GM10248 (cell line): ENCODE measurements at places on chromosomes 2 and 18.

GRCh38 chr2:241506793-241507429, 1.5 kb downstream of the STK25 start:
- no peak for DNase-seq

DNA sequence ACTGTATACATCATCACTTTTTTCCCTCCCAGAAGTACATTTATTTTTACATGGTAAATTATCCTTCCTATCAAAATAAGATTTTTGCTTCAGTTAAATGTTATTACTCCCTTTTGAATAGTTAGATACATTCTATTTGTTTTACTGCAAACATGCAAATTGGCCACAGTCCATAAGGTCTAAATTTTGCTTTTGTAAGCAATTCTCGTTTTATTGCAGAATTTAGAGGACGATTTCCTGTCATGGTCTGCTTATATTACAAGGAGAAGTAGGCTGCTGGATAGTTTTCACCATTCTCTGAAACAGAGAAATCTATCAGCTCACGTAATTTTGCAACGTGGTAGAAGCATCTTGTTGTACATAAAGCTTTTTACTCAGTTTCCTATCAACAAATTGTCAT, 1632.5 kb downstream of the LRP1B start:
- DNase-seq: no peak

DNA sequence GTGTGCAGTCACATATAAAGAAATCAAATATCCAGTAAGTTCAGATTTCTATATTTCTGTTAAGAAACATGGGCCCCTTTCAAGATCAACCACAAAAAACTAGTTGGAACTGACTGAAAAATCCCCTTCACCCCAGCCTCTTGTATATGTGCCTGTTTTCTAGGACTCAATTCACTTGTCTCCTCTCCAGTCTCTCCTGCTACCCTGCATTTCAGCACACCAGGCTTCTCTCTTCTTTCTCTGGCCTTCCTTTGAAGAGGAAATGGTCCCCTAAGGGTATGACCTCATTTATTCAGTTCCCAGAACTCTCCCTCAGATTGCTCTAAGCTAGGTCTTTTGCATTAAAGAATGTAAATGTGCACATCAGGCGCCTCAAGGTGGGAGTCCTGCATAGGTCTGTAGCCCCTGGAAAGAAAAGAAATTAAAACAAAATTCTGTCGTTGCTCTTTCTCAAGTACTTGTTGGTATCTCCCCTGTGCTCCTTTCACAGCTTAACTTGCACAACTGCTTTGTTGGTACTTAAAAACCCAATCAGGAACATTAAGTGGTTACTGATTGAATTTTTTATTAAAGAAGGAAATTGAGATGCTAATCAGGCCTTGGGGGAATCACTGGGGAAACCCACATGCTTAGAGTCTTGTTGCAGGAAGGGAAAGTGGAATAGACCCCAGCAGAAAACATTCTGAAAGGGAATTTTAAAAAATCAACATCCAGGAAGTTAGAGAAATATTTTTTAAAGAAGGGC, 278.4 kb downstream of the AGPS start:
- peak; percentile 8 for DNase-seq

- DNase-seq: no peak
Observed at GRCh38 chr2:168002021-168002553, 245.3 kb downstream of the STK39 start.

- peak; percentile 21 for DNase-seq
Observed at GRCh38 chr18:7953095-7953958, 386.2 kb downstream of the PTPRM start.

GRCh38 chr18:41315134-41315533, 639.9 kb upstream of the PIK3C3 start:
- no peak for DNase-seq

- DNase-seq: no peak
Observed at GRCh38 chr2:16400127-16400623, 265.5 kb downstream of the CYRIA start.

DNA sequence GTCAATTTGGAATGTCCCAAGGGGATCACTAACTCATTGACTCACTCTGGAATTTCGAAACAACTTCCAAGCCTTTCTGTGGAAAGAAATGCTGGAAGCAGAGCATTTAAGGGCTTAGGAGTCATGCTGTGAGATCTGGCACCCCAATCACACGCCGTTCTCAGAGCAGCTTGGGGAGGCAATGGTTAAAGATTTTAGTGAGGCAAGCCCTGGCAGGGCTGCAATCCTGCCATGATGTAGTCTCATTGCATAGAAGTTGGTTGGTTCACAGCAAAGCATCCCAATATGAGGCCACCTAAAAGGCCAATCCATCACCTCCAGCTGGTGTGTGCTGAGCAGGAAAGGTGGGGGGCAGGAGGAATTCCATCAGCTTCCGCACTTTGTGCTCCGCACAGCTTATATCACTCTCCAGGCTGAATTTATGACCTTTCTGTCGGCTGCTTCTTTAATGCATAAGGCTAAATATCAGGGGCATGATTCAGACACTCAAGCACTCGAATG, 1043.9 kb upstream of the POU3F3 start:
- no peak for DNase-seq

DNA sequence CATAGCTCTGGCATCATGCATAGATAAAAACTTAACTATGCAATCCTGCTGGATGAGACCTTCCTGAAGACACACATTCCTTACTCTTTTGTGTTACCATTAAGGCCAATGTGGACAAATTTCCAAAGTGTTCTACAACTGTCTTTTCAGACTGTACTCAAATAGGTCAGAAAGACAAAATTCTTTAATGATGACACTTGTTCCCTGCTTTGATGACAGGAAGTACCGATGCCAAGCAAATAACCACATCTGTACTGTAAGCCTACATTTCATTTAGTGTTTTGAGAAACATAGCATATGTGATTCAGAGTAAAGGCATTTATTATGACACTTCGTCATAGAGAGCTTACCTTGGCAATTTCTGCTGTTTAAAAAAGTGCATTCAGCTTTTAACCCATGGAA, 55.0 kb downstream of the PMAIP1 start:
- no peak for DNase-seq

DNA sequence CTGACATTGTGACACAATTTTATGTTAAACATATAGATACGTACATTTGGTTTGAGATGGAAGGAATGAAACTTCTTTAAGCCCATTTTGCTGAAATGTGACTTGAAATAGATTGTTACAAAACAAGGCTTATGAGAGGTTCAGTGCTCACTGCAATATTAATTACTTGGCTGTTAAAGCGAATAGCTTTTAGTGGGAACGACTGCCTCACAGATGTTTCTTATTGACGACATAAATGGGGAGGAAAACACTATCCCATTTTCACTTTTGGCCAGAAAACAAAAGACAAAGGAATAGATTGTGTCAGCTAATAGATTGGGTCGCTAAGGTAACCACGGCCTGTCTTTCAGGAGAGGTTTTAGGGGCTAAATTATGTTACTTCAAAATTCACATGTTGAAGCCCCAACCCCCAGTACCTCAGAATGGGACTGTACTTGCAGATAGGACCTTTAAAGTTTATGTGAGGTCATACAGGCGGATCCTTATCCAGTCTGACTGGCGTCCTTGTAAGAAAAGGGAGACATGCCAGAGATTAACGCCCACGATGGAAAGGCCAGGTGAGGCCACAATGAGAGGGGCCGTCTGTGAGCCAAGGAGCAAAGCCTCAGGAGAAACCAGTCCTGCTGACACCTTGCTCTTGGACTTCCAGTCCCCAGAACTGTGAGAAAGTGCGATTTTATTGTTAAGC, 10.8 kb downstream of the INPP1 start:
- DNase-seq: no peak

- no peak for DNase-seq
Observed at GRCh38 chr18:51867767-51868166, 472.2 kb upstream of the DCC start.

DNA sequence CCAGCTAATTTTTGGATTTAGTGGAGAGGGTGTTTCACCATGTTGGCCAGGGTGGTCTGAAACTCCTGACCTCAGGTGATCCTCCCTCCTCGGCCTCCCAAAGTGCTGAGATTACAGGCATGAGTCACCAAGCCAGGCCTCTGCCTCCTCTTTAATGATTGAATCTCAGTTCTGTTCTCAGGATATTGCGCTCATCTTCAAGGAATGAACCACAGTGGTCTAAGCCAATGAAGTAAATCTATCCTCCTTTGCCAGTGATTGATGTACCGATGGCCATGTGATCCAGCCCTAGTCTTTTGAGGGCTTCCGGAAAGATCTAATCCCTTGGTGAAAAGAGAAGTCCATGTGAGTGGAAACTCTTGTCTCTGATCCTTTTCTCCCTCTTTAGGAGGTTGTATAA, 48.6 kb downstream of the POLE4 start:
- no peak for DNase-seq

GRCh38 chr2:157427003-157427921, 16.6 kb downstream of the CYTIP start:
- no peak for DNase-seq

DNA sequence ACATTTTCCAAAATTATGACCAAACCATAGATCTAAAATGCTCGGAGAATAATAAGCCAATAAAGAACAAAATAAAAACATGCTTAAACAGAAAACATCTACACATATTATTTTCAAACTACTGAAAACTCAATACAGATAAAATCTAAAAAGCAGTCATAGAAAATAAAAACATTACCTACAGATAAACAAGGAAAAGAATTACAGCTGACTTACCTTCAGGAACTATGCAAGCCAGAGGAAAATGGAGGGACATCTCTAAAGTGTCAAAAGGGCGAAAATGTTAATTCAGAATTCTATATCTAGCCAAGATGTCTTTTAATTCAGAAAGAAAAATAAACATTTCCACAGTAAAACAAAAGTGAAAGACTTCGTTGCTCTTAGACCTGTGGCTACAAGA, 112.9 kb upstream of the GYPC start:
- no peak for DNase-seq

DNA sequence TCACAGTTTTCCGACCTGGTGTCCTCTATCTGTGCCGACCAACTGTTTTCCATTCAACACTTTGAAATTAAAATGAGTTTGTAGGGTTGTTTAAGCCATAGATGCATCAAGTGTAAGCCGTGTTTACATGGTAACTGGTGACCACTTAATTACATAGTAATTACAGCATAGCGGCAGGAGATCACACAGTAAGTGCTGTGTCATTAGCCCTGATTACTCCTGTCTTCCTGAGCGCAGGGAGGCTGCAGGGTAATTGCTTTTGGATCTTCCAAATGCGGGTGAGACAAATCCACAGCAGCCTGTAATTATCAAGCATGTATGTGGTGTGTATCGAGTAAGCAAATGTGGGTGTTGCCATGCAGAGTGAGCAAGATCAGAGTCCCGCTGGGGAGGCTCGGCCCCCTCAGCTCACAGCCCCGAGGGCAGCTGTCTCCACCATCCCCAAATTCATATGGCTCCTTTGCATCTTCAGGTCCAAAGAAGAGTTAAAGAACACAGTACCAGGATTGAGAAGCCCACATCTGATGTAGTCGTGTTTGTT, 71.5 kb upstream of the HDAC4 start:
- no peak for DNase-seq

DNA sequence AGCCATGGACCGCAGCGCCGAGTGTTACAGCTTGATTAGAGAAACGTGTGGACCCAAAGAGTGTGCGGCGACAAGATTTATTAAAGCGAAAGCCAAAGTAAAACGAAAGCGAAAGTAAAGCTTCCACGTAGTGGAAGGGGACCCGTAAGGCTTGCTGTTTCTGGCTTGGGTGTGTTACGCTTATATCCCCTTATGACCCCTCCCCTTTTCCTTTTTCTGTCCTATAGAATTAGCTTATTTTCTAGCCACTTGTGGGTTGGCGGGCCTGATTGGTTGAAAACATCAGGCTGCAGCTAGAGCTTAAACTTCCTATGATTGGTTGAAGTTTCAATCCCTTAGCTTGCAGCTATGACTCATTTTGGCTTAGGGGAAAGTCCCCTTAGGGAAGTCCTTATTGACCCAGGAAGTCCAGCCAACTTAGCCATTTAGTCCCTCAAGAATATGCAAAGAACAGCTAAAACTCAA, 969.7 kb downstream of the DCDC2C start:
- DNase-seq: no peak

- DNase-seq: no peak
Observed at GRCh38 chr2:38213619-38214167, 137.7 kb upstream of the CYP1B1 start.

- peak; percentile 53 for DNase-seq
Observed at GRCh38 chr2:200383380-200384110, 77.1 kb downstream of the SPATS2L start.

GRCh38 chr2:113861740-113862139, 28.1 kb upstream of the ACTR3 start:
- no peak for DNase-seq

GRCh38 chr2:162926907-162927306, 88.3 kb upstream of the KCNH7 start:
- DNase-seq: no peak

GRCh38 chr2:67142071-67142470, 255.1 kb upstream of the ETAA1 start:
- no peak for DNase-seq

DNA sequence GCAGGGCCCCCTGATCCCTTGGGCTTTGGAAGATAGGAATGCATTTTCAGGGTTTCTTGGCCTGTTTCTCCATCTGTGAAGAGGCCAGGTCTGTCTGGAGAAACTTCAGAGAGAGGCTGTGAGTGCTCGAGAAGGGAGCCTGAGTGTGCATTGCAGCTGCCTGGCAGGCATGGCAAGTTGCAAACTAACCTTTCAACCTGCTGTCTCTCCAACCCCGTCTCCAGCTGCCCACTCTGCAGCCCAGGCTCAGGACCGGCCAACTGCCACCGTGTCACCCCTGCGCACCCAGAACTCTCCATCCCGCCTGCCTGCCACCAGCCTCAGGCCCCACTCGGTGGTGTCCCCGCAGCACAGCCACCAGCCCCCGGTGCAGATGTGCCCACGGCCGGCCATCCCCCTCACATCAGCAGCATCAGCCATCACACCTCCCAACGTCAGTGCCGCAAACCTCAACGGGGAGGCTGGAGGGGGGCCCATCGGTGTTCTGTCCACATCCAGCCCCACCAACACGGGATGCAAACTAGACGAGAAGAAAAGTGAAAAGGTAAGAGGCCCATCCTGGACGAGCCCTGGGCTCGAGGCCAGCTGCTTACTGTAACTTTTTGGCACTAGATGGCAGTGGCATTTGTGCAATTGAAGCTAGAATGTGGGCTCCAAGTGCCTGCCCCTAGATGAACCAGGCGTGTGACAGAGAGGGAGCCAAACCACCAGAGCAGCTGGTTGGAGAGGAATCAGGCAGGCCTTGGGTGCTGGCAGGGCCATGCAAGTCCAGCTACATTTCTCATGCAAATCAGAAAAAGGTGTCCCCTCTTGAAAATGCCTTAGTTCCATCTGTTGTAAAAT, 164.6 kb downstream of the SEPTIN10 start:
- no peak for DNase-seq

- DNase-seq: no peak
Observed at GRCh38 chr2:239397931-239398471, 2.8 kb downstream of the HDAC4 start.

DNA sequence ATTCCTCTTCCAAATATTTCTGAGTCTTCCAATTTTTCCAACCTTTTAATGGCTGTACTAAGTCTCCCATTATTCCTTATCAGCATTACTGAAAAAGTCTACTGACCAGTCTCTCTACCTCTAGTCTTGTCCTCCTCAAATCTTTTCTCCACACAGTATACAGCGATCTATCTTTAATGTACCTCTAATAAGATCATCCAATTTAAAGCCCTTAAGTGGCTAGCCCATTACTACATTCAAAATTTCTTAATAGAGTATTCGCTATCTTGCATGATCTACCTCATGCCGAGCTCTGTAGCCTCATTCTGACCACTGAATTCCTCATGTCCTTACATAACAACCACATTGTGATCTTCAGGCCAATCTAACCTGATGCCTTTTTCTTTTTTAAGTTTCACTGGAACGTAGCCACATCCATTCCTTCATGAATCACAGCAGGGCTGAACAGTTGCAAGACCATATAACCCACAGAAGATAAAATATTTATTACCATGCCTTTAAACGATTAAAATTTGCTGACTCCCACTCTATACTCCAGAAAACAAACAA, 57.9 kb downstream of the SLC66A3 start:
- no peak for DNase-seq
